ENCODE measurements at places on chromosomes 16 and 17. TPM values are rescaled to one million over a fixed set of nuclear protein-coding genes. Genes with fewer than 3 reads are reported as not detected.

The GP1BA gene
- not detected for total RNA-seq

The KCNH4 gene
- total RNA-seq = not detected

The CDH5 gene
- 512 TPM for total RNA-seq

The KRT12 gene
- total RNA-seq = not detected

Measured in pulmonary artery endothelial cell (primary cell).